Karpas-422 (cell line): ENCODE measurements at places on chromosomes 6 and 20. TPM values are rescaled to one million over a fixed set of nuclear protein-coding genes. Genes with fewer than 3 reads are reported as not detected.

GRCh38 chr6:52640170-52640569 is 30.7 kb upstream of the TMEM14A start:
- DNase-seq, result no peak

- no peak for DNase-seq
These were observed 487.0 kb upstream of the PTCHD4 start for GRCh38 chr6:48597951-48598350.

The SLC12A5 gene
- total RNA-seq, result not detected in 2 replicates

- DNase-seq, result no peak
These were observed 41.9 kb downstream of the FOXP4 start for GRCh38 chr6:41588111-41588510.

The SLPI gene
- total RNA-seq, result not detected in 2 replicates

- no peak for DNase-seq
These were observed 201.9 kb upstream of the DTNBP1 start for GRCh38 chr6:15864708-15865062.

- no peak for DNase-seq
These were observed 32.7 kb upstream of the SLC22A1 start for GRCh38 chr6:160088784-160089533.

- DNase-seq, result no peak
These were observed 410.1 kb downstream of the TBC1D32 start for GRCh38 chr6:120924214-120924613.

The SEMG1 gene
- not detected in 2 replicates for total RNA-seq

GRCh38 chr6:225121-225721 is 67.1 kb upstream of the DUSP22 start:
- no peak for DNase-seq

DNA sequence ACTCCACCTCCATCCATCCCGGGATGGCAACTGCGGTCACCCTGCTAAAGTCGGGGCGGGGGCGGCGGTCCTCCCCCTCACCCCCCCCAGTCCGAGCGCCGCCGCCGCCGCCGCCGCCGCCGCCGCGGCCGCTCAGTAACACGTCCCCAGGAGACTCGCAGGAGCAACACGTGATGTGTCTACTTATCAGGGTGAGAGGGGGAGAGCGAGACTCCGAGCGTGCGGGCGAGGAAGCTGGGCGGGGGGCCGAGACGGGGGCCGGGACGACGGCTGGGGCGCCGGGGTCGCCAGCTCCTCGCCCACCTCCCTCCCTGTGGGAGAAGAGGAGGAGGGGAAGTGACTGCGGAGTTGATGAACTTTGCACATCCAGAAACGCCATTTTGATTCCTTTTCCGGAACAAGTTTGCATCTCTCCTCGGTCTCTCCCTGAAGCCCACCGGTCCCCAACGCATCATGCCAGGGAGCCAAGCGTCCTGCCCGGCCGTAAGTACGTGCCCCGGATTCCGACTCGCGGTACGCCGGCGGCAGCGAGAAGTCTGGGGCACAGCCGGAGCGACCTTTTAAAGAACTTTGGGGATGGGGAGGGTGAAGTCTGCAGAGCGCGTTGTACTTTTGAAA is at the start of gene RREB1:
Gene RREB1 (plus strand): TSS at position 384 of the 618 bp plus-strand sequence. CDS start 73,951 bp downstream, outside the sequence.
- peak; percentile 77 for DNase-seq

The GNAS-AS1 gene
- 4.0 and 6.3 TPM in 2 replicates for total RNA-seq

The PAK1IP1 gene
- 12.3 and 14.3 TPM in 2 replicates for total RNA-seq

- no peak for DNase-seq
These were observed 118.0 kb downstream of the ARMC2 start for GRCh38 chr6:108966251-108966650.

The ADGRF4 gene
- total RNA-seq, result not detected in 2 replicates
